ENCODE measurements at places on chromosomes 5 and 9. TPM values are rescaled to one million over a fixed set of nuclear protein-coding genes. Genes with fewer than 3 reads are reported as not detected.

DNA sequence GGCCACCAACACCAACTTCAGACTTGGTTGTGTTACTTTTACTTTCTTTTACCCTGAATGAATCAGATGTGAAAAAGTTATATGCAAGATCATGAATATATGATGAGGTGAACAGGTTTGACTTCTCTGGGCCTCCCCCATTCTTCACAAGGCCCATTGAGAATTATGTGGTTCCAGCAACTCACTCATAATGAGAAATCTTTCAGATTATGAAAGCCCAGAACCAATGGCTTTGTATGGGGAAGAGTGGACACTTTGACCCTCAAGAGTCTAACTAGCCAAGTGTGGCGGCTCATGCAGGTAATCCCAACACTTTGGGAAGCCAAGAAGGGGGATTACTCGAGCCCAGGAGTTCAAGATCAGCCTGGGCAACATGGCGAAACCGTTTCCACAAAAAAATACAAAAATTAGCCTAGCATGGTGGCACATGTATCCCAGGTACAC is 16.1 kb upstream of the LNPEP start:
- H3K27me3 ChIP-seq = no peaks in the 10 kb centered on the region
- no peak overlapping the region for H3K4me3 ChIP-seq
- DNase-seq = no peak
- no peaks in the 10 kb centered on the region for H3K4me1 ChIP-seq
- H3K27ac ChIP-seq = no peak overlapping the region

- H3K4me3 ChIP-seq = no peak overlapping the region
- H3K36me3 ChIP-seq = no peaks in the 10 kb centered on the region
- no peaks in the 10 kb centered on the region for H3K27me3 ChIP-seq
- H3K4me1 ChIP-seq = no peaks in the 10 kb centered on the region
These were observed 79.6 kb downstream of the CYFIP2 start for GRCh38 chr5:157345485-157345884.

DNA sequence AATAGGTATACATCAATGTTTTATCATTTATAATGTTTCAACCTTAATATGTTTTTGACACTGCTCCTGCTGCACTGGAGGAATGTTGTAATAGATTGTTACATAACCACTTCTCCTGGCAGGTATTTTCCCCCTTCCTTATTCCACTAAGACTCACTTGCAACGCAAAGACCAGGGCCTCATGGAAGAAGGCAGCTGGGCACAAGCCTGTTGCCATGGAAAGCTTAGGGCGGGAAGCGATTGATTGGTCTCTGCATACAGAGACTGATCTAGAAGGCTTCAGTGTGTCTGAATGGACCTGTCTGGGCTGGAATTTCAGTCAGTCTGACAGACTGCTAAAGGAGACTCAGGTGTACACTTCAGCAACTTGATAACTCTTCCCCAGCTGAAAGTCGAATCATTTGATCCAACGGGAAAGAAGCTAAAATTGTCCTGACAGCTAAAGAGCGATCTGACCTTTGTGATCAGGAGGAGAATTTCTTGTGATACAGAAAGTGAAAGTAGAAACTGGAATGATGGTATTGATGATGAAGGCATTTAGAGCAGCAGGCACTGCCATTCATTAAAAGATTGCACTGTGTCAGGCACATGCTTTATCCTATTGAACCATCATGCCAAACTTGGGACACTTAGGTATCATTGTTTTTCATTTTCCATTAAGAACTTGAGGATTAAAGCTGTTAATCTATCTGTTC is 65.1 kb downstream of the GRIA1 start:
- H3K27me3 ChIP-seq = no peaks in the 10 kb centered on the region
- peak overlapping the region; percentile 18 for H3K27ac ChIP-seq
- H3K4me3 ChIP-seq = no peak overlapping the region
- peaks cover 7% of the 10 kb centered on the region for H3K4me1 ChIP-seq
- no peaks in the 10 kb centered on the region for H3K36me3 ChIP-seq

GRCh38 chr9:130570208-130570607 is 9.2 kb upstream of the FUBP3 start:
- H3K4me3 ChIP-seq = no peak overlapping the region
- no peaks in the 10 kb centered on the region for H3K36me3 ChIP-seq
- DNase-seq = no peak
- no peaks in the 10 kb centered on the region for H3K4me1 ChIP-seq
- H3K27ac ChIP-seq = no peak overlapping the region

- no peak overlapping the region for H3K4me3 ChIP-seq
- DNase-seq = no peak
- H3K4me1 ChIP-seq = no peaks in the 10 kb centered on the region
- no peaks in the 10 kb centered on the region for H3K27me3 ChIP-seq
- no peaks in the 10 kb centered on the region for H3K36me3 ChIP-seq
- H3K27ac ChIP-seq = no peak overlapping the region
These were observed 234.2 kb upstream of the CDH6 start for GRCh38 chr5:30959238-30959637.

Gene ZDHHC21
- 16.3 TPM for total RNA-seq
